ENCODE measurements at places on chromosomes 6 and 20. TPM values are rescaled to one million over a fixed set of nuclear protein-coding genes. Genes with fewer than 3 reads are reported as not detected.

Gene HLA-DRA
- total RNA-seq: 82.4 TPM

Gene RREB1
- 34.2 TPM for total RNA-seq

Gene C6orf58
- total RNA-seq: not detected

Gene TSPO2
- not detected for total RNA-seq

Gene SAMD3
- total RNA-seq: 0.19 TPM

Gene ULBP2
- total RNA-seq: 0.65 TPM

Gene TFAP2C
- 0.16 TPM for total RNA-seq

DNA sequence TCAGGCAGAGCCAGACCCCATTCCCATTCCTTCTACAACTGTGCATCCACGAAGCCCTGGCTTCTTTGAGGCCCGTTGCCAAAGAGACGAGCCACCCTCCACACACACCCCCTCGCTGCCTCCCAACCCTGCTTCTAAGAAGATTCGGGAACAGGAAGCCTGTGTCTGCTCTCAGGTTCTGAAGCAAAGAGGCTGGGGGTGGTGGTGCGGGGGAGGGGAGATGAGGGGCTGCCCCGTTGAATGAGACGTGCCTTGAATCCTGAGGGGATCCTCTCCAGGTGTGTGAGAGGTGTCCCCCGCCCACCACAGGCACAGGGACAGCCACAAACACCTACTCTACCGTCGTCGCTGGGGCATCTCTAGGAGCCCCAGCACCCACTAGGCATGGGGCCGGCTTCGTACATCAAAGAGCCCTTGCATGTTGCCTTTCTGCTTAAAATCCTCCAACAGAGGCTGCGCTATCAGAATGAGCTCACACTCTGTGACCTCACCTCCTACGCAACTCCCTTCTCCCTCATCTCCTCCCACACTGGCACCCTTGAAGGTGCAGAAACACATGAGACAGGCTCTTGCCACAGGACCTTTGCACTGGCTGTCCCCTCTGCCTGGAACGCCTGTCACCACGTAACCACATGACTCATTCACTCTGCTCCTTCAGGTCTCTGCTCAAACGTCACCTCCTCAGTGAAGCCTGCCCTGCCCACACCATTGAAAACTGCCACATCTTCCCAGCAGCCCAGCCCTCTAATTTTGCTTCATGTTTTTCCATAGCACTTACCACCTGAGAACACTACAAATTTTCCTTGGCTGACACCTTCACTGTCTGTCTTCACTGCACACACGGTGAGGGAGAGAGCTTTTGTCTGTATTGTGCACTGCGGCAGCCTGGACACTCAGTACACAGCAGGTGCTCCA is 58.5 kb downstream of the PREX1 start:
- DNase-seq: no peak

GRCh38 chr6:134632024-134632423 is 314.1 kb upstream of the SGK1 start:
- DNase-seq: no peak

- DNase-seq: no peak
Observed at GRCh38 chr20:59680148-59680650, 75.9 kb downstream of the PHACTR3 start.

DNA sequence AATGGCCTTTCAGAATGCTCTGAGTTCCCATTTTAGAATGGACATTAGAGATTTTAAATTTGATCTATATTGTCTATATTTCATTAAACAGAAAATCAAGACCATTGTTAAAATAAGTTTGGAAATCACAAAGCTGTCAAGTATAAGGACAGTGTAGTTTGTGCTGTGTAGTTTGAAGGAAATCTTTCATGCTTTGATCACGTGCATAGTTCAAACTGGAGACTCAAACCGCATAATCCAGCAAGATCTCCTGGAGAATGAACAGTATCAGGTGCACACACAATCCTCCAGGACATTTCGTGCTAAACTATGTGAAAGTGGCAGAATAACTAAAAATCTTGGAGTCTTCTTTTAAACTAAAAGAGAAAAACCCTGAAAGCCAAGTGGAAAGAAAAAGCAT is 60.8 kb upstream of the TBXT start:
- no peak for DNase-seq

- no peak for DNase-seq
Observed at GRCh38 chr6:14734416-14735340, 511.2 kb upstream of the JARID2 start.

GRCh38 chr20:57622201-57622570 is 2.0 kb upstream of the ZBP1 start:
- DNase-seq: no peak

- no peak for DNase-seq
Observed at GRCh38 chr6:157456524-157456829, 75.5 kb downstream of the ZDHHC14 start.

GRCh38 chr6:35486005-35486925 is 10.6 kb downstream of the TEAD3 start:
- peak; percentile 74 for DNase-seq

DNA sequence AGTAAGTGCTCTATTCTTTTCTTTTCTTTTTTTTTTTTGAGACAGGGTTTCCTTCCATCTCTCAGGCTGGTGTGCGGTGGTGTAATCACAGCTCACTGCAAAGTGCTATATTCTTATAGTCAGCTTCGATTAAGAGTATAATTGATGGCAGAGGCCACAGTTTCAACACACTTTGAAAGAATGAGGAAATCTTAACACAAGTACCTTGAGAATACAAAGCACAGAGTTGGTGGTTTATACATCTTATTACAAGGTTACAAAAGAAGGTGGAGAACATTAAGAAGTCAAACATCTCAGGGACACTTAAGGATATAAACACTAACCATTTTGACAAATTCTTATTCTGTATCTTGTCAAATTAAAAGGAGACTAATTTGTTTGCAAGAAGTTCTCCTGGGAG is 180.5 kb downstream of the SOD2 start:
- DNase-seq: no peak

DNA sequence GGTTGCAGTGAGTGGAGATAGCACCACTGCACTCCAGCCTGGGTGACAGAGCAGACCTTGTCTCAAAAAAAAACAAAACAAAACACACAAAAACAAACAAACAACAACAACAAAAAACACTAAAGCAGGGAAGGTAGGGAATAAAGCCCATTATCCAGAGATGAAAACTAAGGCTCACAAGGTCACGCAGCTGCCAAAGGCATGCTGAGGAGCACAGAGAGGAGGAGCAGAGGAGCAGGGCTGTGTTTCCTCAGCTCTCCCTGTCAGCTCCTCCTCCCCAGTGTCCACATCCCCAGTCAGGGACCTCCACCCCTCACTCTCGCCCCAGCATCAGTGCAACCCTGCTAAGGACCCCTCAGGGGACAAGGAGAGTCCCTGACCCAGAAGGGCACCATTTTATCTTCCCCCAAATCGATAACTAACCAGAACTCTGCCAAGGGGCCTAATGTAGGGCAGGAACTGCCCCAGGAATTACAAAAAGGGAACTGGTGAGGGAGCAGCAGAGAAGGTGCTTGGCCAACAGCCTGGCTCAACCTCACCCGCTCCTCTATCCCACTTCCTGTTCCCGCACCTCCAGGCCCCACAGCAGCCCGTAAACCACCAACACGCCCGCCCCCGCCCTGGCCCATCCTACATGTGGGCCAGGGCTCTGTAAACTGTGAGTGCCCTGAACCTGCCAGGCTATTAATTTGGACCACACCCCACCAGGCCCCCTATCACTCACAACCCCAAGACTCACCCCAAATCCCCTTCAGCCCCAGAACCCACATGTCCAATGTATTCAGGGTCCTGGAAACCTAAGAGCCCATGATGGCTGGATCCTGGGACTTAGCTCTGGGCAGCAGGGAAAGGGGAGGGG is 9.0 kb downstream of the TEAD3 start:
- DNase-seq: no peak

DNA sequence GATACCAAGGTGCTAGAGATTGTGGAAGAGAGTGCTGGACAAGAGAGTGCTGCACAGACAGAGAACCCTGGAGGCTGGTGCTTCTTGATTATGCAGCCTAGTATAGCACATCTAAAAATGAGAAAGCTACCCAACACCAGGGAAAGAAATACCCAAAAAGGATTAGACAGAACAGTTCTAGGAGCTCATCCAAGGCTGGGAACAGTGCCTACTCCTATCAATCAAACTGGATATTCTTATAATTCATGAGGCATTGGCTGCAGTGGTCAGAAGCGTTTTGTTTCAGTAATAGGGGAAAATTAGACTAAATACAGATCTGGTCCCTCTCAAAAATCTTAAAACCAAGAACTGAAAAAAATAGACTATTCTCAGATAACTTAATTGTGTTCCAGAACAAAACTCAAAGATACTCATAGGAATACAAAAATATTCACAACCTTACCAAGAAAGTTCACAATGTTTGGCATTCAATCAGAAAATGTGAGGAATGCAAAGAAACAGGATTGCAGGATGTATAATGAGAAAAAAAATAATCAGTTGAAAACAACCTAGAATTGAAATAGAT is 222.9 kb downstream of the EPHA7 start:
- DNase-seq: no peak

DNA sequence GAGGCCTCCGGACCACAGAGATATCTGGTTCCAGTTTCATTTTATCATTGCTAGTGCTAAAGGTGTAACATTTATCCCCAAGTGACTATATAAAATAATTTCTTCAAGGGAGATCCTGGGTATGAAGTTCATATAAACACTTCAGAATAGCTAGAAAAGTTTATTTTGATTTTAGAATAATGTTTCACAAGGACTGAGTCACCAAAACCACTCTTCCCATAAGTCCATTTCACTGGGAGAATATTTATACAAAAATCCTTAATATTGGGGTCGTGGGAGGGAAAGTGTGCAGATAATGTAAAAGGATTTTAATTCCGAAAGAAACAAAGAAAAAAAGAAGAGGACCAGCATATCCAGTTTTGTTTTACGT is 128.1 kb downstream of the ISM1 start:
- DNase-seq: no peak
